ENCODE measurements at places on chromosomes 5 and 9.
A peak's percentile ranks its signal among the peaks of the same experiment; 100 is the strongest.

GRCh38 chr9:107425101-107426025 lies 64.2 kb downstream of the KLF4 start:
- DNase-seq = peak; percentile 58

GRCh38 chr5:157535042-157535865 lies 40.3 kb downstream of the ADAM19 start:
- no peak for DNase-seq

- DNase-seq = no peak
These were observed 192.4 kb downstream of the ARHGEF28 start for GRCh38 chr5:73818357-73818756.

GRCh38 chr9:27427272-27427643 lies 96.8 kb upstream of the IFNK start:
- no peak for DNase-seq

- DNase-seq = no peak
These were observed 307.1 kb downstream of the PRR16 start for GRCh38 chr5:120771202-120771601.
